ENCODE measurements at places on chromosomes 3 and 15. TPM values are rescaled to one million over a fixed set of nuclear protein-coding genes. Genes with fewer than 3 reads are reported as not detected.

AGTR1 gene
- 2.1 TPM for total RNA-seq

MESP2 gene
- not detected for total RNA-seq

NKIRAS1 gene
- 12.9 TPM for total RNA-seq

CGNL1 gene
- 6.2 TPM for total RNA-seq

NMNAT3 gene
- 2.2 TPM for total RNA-seq

CLDN18 gene
- total RNA-seq = not detected

CEMIP gene
- 445 TPM for total RNA-seq

CHRNA5 gene
- total RNA-seq = 1.1 TPM

ITIH1 gene
- total RNA-seq = not detected

DNA sequence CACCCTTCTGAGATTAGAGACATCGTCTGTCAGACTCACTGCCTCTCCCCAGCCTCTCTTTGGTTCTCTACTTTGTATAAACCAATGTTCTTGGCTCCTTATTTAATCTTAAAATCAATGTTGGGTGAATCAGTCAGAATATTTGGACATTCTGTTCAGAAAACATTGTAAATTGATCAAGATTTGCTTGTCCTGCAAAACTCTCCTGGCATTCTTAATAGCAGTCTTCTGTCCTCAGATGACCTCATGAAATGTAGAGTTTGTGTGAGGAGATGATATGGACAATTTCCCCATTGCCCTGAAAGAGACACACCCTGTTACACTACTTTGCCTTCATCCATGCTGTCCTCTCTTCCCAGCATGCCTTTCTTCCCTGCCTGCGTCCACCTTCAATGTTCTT lies 33.6 kb downstream of the CD200R1L start:
- peaks cover 44% of the 10 kb centered on the region for H3K4me1 ChIP-seq
- H3K36me3 ChIP-seq = no peaks in the 10 kb centered on the region
- no peak overlapping the region for H3K4me3 ChIP-seq
- H3K27ac ChIP-seq = peak overlapping the region; percentile 28
- H3K27me3 ChIP-seq = no peaks in the 10 kb centered on the region

- H3K4me3 ChIP-seq = no peak overlapping the region
- H3K36me3 ChIP-seq = peaks cover 32% of the 10 kb centered on the region
- no peaks in the 10 kb centered on the region for H3K27me3 ChIP-seq
- no peak for DNase-seq
- no peak overlapping the region for H3K27ac ChIP-seq
These were observed 33.8 kb upstream of the IP6K2 start for GRCh38 chr3:48750856-48751255.

- H3K4me3 ChIP-seq = no peak overlapping the region
- DNase-seq = no peak
- no peaks in the 10 kb centered on the region for H3K27me3 ChIP-seq
- no peaks in the 10 kb centered on the region for H3K36me3 ChIP-seq
These were observed 29.5 kb upstream of the TSEN2 start for GRCh38 chr3:12454816-12455121.

GRCh38 chr3:112390783-112391641 lies 58.1 kb downstream of the CD200 start:
- no peaks in the 10 kb centered on the region for H3K27me3 ChIP-seq
- H3K27ac ChIP-seq = peak overlapping the region; percentile 92
- no peak for DNase-seq
- peaks cover 23% of the 10 kb centered on the region for H3K4me1 ChIP-seq

GRCh38 chr15:59148153-59148833 lies 43.3 kb downstream of the CCNB2 start:
- no peak for DNase-seq
- no peak overlapping the region for H3K4me3 ChIP-seq
- peaks cover 29% of the 10 kb centered on the region for H3K36me3 ChIP-seq
- peaks cover 17% of the 10 kb centered on the region for H3K4me1 ChIP-seq
- H3K27ac ChIP-seq = peak overlapping the region; percentile 63

GRCh38 chr3:172404237-172404962 lies 43.9 kb downstream of the GHSR start:
- DNase-seq = no peak
- H3K4me1 ChIP-seq = no peaks in the 10 kb centered on the region
- no peak overlapping the region for H3K27ac ChIP-seq
- H3K36me3 ChIP-seq = peaks cover 25% of the 10 kb centered on the region
- H3K27me3 ChIP-seq = no peaks in the 10 kb centered on the region
- no peak overlapping the region for H3K4me3 ChIP-seq

DNA sequence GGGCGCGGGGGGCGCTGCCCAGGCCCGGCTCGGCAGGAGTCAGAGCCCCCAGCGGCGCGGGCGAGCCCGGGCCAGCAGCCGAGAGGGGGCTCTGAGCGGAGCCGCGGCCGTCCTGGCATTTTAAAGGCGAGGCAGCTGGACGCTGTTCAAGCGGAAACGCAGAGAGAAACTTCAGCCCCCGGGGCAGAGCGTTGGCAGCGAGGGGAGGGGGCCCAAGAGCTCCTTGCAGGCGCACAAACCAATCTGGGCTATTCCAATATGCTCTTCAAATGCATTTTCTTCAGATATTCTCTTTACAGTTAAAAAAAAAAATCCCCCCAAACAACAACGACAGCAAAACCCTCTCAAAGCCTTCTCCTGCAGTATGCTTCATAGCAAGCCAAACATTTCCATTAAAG lies at the start of gene CTXND1:
Gene CTXND1 (minus strand): TSS at position 93 of the 398 bp plus-strand sequence. CDS start 50,264 bp downstream, outside the sequence.
- peak within 1 kb of the TSS; percentile 64 for H3K4me3 ChIP-seq
- H3K27me3 ChIP-seq = peaks cover 88% of the 10 kb centered on the region
- no peak for DNase-seq
- H3K27ac ChIP-seq = no peak within 1 kb of the TSS

- no peak overlapping the region for H3K4me3 ChIP-seq
- H3K27ac ChIP-seq = no peak overlapping the region
- H3K36me3 ChIP-seq = peaks cover 17% of the 10 kb centered on the region
- no peak for DNase-seq
- peaks cover 7% of the 10 kb centered on the region for H3K4me1 ChIP-seq
These were observed 72.0 kb upstream of the CDAN1 start for GRCh38 chr15:42808913-42809312.

GRCh38 chr3:176661432-176661964 lies 535.8 kb downstream of the TBL1XR1 start:
- H3K36me3 ChIP-seq = no peaks in the 10 kb centered on the region
- DNase-seq = no peak
- peaks cover 7% of the 10 kb centered on the region for H3K27me3 ChIP-seq
- no peak overlapping the region for H3K27ac ChIP-seq
- no peak overlapping the region for H3K4me3 ChIP-seq

GRCh38 chr3:53224536-53224935 lies 31.3 kb downstream of the TKT start:
- no peak overlapping the region for H3K4me3 ChIP-seq
- H3K27me3 ChIP-seq = no peaks in the 10 kb centered on the region
- peak overlapping the region; percentile 14 for H3K27ac ChIP-seq
- H3K36me3 ChIP-seq = peaks cover 36% of the 10 kb centered on the region
- DNase-seq = no peak
- peaks cover 8% of the 10 kb centered on the region for H3K4me1 ChIP-seq

DNA sequence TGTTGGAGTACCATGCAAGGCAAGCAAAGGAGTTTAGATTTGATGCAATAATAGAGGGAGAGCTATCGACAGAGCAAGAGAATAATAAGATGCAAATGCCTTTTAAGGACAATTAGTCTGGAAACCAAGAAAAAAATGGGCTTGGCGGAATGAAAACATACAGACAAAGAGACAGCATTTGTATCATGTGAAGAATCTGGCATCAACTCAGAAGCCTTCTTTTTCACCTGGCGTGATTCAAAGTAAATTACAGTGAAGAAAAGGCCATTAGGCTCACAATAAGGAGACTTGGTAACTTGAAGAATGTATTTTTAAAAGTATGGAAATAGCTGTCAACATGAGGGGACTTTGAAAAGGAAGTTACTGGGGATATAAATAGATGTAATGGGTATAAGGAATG lies 521.2 kb upstream of the GOLIM4 start:
- H3K27ac ChIP-seq = peak overlapping the region; percentile 23
- H3K27me3 ChIP-seq = no peaks in the 10 kb centered on the region
- DNase-seq = no peak
- no peaks in the 10 kb centered on the region for H3K36me3 ChIP-seq
- H3K4me1 ChIP-seq = peaks cover 34% of the 10 kb centered on the region

DNA sequence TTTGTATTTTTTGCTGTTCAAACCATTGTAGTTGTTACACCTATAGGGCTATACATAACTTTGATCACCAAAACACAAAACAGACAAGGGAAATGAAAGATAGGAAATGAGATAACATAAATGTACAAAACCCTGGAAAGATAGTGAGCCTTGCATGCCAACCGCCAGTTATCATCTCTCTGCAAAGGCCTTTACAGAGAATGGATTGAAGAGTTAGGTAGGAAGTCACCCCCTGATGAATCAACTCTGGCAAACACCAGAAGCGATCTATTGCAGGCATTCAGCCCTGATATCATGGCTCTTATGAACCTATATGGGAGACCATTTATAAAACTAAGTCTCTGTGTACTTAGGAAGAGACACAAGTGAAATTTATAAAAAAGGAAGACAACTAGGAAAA lies 588.0 kb downstream of the TUSC7 start:
- H3K27ac ChIP-seq = no peak overlapping the region
- H3K36me3 ChIP-seq = no peaks in the 10 kb centered on the region
- H3K4me3 ChIP-seq = no peak overlapping the region
- no peaks in the 10 kb centered on the region for H3K4me1 ChIP-seq
- DNase-seq = no peak
- peaks cover 25% of the 10 kb centered on the region for H3K27me3 ChIP-seq

- H3K27me3 ChIP-seq = no peaks in the 10 kb centered on the region
- H3K36me3 ChIP-seq = no peaks in the 10 kb centered on the region
- no peak for DNase-seq
- no peak overlapping the region for H3K4me3 ChIP-seq
These were observed 106.4 kb upstream of the PFN2 start for GRCh38 chr3:150077107-150077506.

- no peak overlapping the region for H3K4me3 ChIP-seq
- H3K4me1 ChIP-seq = no peaks in the 10 kb centered on the region
- no peak overlapping the region for H3K27ac ChIP-seq
- no peaks in the 10 kb centered on the region for H3K27me3 ChIP-seq
These were observed 746.8 kb downstream of the GRM7 start for GRCh38 chr3:7607676-7608075.

- H3K4me3 ChIP-seq = no peak overlapping the region
- peaks cover 9% of the 10 kb centered on the region for H3K4me1 ChIP-seq
- no peak overlapping the region for H3K27ac ChIP-seq
These were observed 2.1 kb downstream of the SH3GL3 start for GRCh38 chr15:83449250-83449671.

- H3K4me3 ChIP-seq = peak overlapping the region; percentile 94
- H3K27me3 ChIP-seq = no peaks in the 10 kb centered on the region
- peaks cover 30% of the 10 kb centered on the region for H3K4me1 ChIP-seq
These were observed 33.4 kb downstream of the SPINK8 start for GRCh38 chr3:48299746-48300712.

DNA sequence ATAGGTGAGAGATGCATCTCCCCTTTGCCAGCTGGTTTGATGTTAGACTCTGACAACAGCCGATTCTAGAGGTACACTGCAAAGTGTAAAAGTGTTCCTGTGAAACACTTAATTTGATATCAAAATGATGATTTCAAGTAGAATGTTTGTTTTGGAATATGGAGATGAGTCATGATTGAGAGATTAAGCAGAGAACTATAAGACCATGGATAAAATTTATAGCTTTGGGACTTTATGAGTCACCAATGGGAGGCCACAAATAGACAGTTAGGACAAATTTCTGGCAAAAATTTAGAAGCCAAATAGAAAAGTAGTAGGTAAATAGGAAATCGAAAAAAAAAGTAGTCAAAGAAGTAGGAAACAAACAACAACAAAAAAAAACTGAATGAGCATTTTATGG lies 672.5 kb downstream of the NSUN3 start:
- H3K4me3 ChIP-seq = no peak overlapping the region
- H3K27ac ChIP-seq = no peak overlapping the region
- no peaks in the 10 kb centered on the region for H3K27me3 ChIP-seq
- no peaks in the 10 kb centered on the region for H3K36me3 ChIP-seq
- no peak for DNase-seq

GRCh38 chr15:31550211-31550977 lies 223.8 kb downstream of the KLF13 start:
- no peaks in the 10 kb centered on the region for H3K36me3 ChIP-seq
- H3K4me3 ChIP-seq = no peak overlapping the region
- DNase-seq = no peak
- H3K4me1 ChIP-seq = no peaks in the 10 kb centered on the region
- no peak overlapping the region for H3K27ac ChIP-seq

DNA sequence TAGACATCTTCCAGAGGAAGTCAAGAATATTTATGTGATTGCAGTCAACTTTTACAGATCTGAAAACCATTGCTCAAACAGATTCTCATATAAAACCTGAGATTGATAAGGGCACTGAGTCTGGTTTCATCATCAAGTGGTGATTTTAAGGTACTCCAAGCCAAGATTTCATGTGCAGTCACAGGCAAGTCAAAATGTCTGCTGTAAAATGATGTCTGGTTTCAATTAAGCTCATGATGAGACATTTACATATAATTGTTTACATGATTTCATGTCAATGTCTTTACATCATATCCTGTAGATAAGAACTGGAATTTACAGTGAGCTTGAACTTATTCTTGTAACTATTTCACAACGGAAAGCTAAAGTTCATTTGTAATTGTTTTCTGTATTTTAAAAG lies 1215.5 kb downstream of the ROBO2 start:
- no peaks in the 10 kb centered on the region for H3K27me3 ChIP-seq
- peaks cover 4% of the 10 kb centered on the region for H3K36me3 ChIP-seq
- H3K27ac ChIP-seq = no peak overlapping the region
- no peak overlapping the region for H3K4me3 ChIP-seq

- no peaks in the 10 kb centered on the region for H3K27me3 ChIP-seq
- H3K36me3 ChIP-seq = peaks cover 38% of the 10 kb centered on the region
These were observed 49.0 kb downstream of the MSL2 start for GRCh38 chr3:136146981-136147729.

DNA sequence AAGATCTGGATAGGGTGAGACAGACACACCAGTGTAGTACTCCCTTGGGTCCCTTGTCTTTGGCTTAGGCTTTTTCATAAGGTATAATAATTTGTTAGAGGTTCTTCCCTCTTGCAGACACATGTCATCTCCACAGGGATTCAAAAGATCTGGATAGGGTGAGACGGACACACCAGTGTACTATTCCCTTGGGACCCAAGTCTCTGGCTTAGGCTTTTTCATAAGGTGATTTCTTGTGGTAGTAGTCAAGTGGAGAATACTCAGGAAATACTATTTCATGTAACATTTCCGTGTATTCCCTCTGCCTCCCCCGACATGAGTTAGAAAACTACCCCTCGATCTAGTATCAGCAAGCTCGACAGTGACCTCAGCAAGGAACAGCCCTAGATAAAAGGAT lies 954 bp upstream of the MAPKBP1 start:
- DNase-seq = no peak
- peaks cover 48% of the 10 kb centered on the region for H3K4me1 ChIP-seq
- no peaks in the 10 kb centered on the region for H3K27me3 ChIP-seq
- peaks cover 6% of the 10 kb centered on the region for H3K36me3 ChIP-seq
- peak overlapping the region; percentile 96 for H3K27ac ChIP-seq
- peak overlapping the region; percentile 86 for H3K4me3 ChIP-seq

GRCh38 chr3:143835312-143835711 lies 13.0 kb downstream of the SLC9A9 start:
- H3K4me1 ChIP-seq = peaks cover 11% of the 10 kb centered on the region
- no peaks in the 10 kb centered on the region for H3K36me3 ChIP-seq
- peaks cover 4% of the 10 kb centered on the region for H3K27me3 ChIP-seq
- H3K4me3 ChIP-seq = no peak overlapping the region

GRCh38 chr15:64337761-64338160 lies 18.2 kb downstream of the CSNK1G1 start:
- H3K27ac ChIP-seq = no peak overlapping the region
- H3K4me3 ChIP-seq = no peak overlapping the region
- no peak for DNase-seq
- no peaks in the 10 kb centered on the region for H3K27me3 ChIP-seq

- no peak for DNase-seq
- H3K4me3 ChIP-seq = no peak overlapping the region
- peaks cover 32% of the 10 kb centered on the region for H3K4me1 ChIP-seq
- peaks cover 24% of the 10 kb centered on the region for H3K36me3 ChIP-seq
- peak overlapping the region; percentile 14 for H3K27ac ChIP-seq
These were observed 26.0 kb downstream of the SLC12A6 start for GRCh38 chr15:34311563-34311962.

Data from osteocyte (in vitro differentiated cells).